ENCODE measurements at places on chromosomes 16 and 17.
A peak's percentile ranks its signal among the peaks of the same experiment; 100 is the strongest.

GRCh38 chr17:1577583-1578013 lies 15.0 kb upstream of the PITPNA start:
- no peak for DNase-seq

GRCh38 chr17:78316115-78316866 lies 43.6 kb downstream of the SOCS3 start:
- DNase-seq = no peak

- no peak for DNase-seq
Observed at GRCh38 chr17:9905902-9906301, 831 bp upstream of the RCVRN start.

GRCh38 chr17:20121359-20122253 lies 112.4 kb downstream of the SPECC1 start:
- DNase-seq = peak; percentile 70
